ENCODE measurements at places on chromosomes 7 and 10.

DNA sequence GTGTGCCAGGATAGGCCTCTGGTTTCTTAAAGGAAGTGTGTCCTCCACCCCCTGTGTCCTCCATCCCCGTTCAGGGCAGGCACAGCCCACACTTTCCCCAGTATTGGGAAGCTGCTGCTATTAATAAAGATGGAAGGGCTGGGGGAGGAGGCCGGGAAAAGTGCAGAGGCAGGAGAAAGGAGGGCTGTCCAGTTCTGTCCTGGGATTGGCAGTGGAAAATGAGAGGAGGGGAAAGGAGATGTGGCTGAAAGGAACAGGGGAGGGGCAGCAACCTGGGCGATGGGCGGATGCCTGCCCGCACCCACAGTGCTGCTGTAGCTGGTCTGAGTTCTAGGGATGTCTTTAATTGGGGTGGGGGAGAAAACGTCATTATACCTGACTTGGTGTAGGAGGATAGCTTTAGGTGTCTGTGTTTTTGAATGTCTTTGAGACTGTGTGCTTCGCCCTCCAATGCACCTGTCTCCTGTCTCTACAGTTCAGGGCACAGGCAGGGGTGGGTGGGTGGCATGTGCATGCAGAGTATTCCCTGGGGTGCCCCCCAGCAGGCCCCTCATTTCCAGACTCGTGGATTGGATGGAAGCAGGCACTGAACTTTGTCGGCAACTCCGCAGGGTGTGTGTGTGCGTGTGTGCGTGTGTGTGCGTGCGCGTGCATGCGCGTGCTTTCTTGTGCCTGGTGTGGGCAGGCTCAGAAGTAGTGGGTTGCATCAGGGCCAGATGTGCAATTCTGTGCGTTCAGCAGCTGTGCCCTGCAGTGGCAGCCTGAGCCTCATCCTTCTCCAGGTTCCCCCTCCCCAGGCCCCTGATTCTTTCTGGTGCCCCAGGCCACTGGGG lies 2.5 kb downstream of the TRIM8 start:
- DNase-seq = peak; percentile 60

DNA sequence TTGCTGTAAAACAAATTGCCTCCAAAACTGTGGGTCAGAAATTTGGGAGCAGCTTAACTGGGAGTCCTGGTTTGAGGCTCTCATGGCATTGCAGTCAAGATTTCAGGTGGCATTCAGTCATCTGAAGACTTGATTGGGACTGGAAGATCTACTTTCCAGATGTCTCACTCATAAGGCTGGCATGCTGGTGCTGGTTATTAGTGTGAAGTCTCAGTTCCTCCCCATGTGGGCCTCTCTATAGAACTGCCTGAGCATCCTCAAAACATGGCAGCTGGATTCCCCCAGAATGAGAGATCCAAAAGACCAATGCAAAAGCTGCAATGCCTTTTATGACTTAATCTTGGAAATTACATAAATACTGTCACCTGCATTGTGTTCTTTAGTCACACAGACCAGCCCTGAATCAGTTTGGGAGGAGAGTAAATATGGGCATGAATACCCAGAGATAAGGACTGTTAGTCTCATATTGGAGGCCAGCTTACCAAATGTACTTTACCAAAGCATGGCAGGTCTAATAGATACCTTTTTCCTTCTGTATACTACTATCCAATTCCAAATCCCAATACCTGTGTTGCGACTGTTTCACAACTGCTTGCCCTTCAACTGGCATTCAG lies 6.5 kb upstream of the HERPUD2 start:
- DNase-seq = no peak

DNA sequence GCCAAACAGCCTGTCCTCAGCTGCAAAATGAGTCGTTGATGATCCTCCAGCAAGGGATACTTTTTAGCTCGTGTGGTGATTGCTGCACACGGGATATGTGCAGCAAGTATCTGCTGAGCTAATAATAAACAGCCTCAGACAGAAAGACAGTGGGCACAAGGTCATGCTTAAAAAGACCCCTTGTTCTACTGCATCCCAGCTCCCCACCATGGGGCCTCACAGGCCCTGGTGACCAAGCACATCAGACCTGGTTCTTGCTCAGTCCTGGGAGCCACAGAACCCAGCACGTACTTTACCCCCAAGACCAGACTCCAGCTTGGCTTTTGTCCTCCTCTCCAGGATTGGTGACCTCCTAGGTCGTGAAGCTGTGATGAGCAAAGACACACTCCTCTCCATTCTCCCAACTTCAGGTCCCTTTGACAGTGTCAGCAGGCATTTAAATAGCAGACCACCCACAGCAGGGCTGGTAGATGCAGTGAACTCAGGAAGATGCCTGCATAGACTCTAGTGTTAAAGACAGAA lies 50.5 kb downstream of the EGFR start:
- DNase-seq = no peak

DNA sequence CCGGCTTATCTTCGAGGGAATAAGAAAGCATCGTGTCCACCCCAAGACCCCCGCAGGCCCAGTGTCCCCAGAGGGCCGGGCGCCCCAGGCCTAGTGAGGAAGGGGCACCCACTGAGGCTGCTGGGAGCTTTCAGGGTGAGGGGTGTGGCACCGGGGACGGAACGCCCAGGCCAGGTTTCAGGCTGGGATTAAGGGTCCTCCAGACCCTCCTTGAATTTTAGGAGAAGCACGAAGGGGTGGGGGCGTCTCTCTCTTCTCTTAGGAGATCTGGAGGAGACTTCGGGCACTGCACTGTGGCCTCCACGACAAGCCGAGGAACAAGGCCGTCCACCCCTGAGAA lies 96.8 kb downstream of the PDGFA start:
- no peak for DNase-seq

GRCh38 chr7:88071994-88072714 lies 138.1 kb downstream of the ADAM22 start:
- DNase-seq = no peak

- no peak for DNase-seq
Observed at GRCh38 chr7:95357623-95358022, 33.3 kb upstream of the PON1 start.

- no peak for DNase-seq
Observed at GRCh38 chr7:43296306-43296705, 183.9 kb downstream of the HECW1 start.

DNA sequence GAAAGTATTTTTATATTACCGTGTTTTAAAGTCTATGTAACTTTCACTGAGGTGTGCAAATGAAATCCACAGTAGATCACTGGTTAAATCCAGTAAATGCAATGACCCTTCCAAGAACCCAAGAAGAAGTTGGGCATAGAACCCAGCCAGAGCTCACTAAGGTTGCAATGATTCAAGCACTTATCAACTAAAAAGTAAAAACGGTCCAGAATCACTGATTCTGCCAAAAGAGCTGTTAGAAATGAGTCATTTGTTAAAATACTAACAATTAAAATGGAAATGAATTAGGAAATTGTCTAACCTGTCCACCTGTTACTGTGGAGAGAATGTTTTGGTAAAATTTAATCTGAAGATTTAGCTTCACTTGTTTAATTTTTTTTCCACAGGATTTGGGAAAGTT lies 74.4 kb downstream of the ANK3 start:
- no peak for DNase-seq

DNA sequence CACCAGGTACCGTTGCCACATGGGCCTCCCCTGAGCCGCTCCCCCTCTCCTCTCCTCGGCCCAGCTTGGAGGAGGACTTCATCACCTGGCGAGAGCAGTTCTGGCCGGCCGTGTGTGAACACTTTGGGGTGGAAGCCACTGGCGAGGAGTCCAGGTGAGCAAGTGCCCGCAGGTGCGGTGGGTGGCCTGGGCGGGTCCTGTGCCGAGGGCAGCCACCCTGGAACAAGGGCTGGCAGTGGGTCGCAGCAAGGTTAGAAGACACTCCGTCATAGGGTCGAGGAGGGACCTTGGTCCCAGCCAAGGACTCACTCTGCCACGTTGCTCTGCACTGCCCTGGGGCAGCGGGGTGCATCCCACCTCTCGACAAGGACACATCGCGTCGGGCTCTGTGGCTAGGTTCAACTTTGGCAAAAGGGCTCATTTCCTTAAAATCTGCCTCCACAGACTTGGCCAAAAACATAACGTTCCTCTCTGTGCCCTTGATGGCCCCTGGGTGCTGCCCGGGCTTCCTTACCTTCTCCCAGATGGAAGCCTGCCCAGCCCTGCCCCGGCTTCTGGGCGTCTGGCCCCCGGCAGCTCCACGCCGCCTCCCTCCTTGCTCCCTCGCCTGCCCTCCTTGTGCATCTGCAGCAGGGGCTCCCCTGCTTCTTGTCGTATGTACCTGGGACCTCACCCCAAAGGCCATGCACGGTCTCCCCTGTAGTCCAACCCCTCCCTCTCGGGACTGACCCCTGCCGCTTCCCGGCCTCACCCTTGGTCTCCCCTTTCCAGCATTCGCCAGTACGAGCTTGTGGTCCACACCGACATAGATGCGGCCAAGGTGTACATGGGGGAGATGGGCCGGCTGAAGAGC lies 12.7 kb downstream of the TMEM120A start:
- no peak for DNase-seq

Data from naive thymus-derived CD8-positive, alpha-beta T cell (primary cell).